HCT116 (cell line): ENCODE measurements at places on chromosomes 6 and 20. TPM values are rescaled to one million over a fixed set of nuclear protein-coding genes. Genes with fewer than 3 reads are reported as not detected.

DNA sequence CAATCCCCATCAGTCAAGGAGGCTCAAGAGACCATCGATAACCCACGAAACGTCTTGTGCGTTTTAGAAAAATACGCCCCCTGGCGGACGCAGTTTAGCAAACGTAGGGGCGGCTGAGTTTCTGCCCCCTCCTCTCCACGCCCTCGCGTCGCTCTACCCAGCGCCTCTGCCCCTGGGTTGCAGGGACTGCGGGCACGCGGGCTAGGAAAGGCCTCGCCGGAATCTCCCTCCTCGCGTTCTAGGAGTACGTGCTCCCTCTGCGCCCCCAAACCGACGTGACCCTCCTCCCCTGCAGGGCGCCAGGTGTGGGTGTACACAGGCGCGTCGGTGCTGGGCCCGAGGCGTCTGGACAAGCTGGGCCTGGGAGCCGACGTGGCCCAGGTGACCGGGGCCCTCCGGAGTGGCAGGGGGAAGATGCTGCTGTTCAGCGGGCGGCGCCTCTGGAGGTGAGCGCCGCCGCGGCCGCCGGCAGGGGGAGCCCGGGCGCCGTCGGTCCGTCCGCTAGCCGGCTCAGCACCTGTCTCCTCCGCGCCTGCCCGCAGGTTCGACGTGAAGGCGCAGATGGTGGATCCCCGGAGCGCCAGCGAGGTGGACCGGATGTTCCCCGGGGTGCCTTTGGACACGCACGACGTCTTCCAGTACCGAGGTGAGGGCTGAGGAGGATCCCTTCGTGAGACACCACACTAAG, 5.3 kb downstream of the MMP9 start:
- H3K27me3 ChIP-seq: no peaks in the 10 kb centered on the region
- H3K27ac ChIP-seq: peak overlapping the region; percentile 59; the same call in 1 of the 2 replicates
- peaks cover 6% of the 10 kb centered on the region; the same call in 1 of the 2 replicates for H3K4me1 ChIP-seq
- no peaks in the 10 kb centered on the region for H3K36me3 ChIP-seq
- H3K4me3 ChIP-seq: peak overlapping the region; percentile 47

DNA sequence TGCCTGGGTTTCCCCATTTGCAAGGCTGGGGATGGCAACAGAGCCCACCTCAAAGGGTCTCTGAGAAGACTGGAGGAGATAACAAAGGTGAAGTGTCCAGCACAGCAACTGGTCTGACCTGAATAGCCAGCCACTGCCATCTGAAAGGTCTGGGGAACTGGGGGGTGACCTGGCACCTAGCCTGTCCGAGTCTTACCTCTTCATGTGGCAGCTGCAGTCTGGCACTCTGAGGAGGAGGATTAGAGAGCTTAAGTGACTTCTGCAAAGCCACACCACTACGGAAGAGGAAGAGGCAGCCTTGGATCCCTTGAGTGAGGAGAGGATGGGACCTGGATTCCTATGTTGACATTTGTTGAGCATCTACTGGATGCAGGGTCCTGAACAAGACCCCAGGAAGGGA, 22.2 kb downstream of the C20orf203 start:
- no peaks in the 10 kb centered on the region for H3K27me3 ChIP-seq
- DNase-seq: no peak
- H3K27ac ChIP-seq: no peak overlapping the region
- no peaks in the 10 kb centered on the region for H3K36me3 ChIP-seq
- no peak overlapping the region for H3K4me3 ChIP-seq

- no peaks in the 10 kb centered on the region for H3K36me3 ChIP-seq
- H3K27ac ChIP-seq: no peak overlapping the region
- H3K4me3 ChIP-seq: no peak overlapping the region
- DNase-seq: no peak
Observed at GRCh38 chr20:20887593-20888265, 175.3 kb upstream of the RALGAPA2 start.

GRCh38 chr20:45469336-45470261, at the start of gene WFDC2:
Gene WFDC2, plus strand, starts transcription at chr20:45469753. Its CDS starts 29 bp downstream, at chr20:45469782.
- no peak within 1 kb of the TSS for H3K27ac ChIP-seq
- peaks cover 18% of the 10 kb centered on the region for H3K27me3 ChIP-seq
- H3K36me3 ChIP-seq: no peaks in the 10 kb centered on the region
- no peak for DNase-seq

GRCh38 chr6:89024456-89024855, 56.1 kb upstream of the PNRC1 start:
- no peaks in the 10 kb centered on the region for H3K4me1 ChIP-seq
- H3K36me3 ChIP-seq: no peaks in the 10 kb centered on the region
- DNase-seq: no peak
- H3K27ac ChIP-seq: no peak overlapping the region
- no peak overlapping the region for H3K4me3 ChIP-seq

The SLC22A16 gene
- total RNA-seq: not detected
